Frontal cortex (tissue), 4 donors: ENCODE measurements at places on chromosomes 11 and 22. TPM values are rescaled to one million over a fixed set of nuclear protein-coding genes. Genes with fewer than 3 reads are reported as not detected.

DNA sequence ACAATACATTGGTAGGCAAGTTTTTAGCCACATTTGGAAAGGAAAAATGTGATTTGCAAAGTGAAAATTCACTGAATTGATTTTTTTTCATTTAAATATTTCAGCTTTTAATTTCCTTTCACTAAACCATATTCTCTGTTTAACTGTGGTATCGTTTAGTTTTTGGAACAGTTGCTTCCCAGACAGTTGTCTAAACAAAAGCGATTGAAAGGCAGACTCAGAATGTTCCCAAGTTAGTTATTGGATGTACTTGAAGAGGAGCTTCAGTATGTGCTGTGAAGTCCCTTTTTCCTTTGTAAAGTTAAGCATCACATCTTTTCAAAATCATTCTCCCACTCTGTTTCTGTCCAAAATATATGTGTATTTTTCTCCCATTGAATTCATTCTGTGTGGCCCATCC, 623.4 kb upstream of the LUZP2 start:
- DNase-seq = no peak

GRCh38 chr11:101129203-101129943, at the start of gene PGR:
Gene PGR, minus strand, starts transcription at chr11:101129813. Its CDS starts 743 bp downstream, at chr11:101129070.
- DNase-seq = peak; percentile 15

GRCh38 chr22:39706376-39707140, 136.0 kb downstream of the CACNA1I start:
- DNase-seq = no peak

- DNase-seq = no peak
Measured at GRCh38 chr11:29280452-29280851, 736.4 kb downstream of the KCNA4 start.

DNA sequence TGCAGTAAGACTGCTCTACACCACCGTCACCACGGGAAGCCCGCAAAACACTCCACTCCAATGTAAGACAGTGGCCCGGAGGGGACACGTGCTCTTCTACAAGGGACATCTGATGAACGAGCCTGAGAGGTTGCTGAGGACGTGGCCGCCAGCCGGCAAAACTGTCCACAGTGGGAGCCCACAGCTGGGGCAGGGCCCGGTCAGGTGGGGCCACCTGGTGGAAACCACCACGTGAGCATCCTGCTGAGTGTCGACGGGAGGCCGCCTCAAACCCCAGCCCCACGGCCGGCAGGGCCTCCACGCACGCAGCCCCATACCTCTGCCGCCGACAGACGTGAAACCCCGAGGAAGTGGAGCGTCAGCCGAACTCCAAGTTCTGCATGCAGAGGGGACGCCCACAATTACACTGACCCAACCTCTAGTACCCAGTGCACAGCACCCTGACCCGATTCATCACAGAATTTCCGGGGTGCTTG, 42.6 kb downstream of the BRD1 start:
- DNase-seq = no peak

DNA sequence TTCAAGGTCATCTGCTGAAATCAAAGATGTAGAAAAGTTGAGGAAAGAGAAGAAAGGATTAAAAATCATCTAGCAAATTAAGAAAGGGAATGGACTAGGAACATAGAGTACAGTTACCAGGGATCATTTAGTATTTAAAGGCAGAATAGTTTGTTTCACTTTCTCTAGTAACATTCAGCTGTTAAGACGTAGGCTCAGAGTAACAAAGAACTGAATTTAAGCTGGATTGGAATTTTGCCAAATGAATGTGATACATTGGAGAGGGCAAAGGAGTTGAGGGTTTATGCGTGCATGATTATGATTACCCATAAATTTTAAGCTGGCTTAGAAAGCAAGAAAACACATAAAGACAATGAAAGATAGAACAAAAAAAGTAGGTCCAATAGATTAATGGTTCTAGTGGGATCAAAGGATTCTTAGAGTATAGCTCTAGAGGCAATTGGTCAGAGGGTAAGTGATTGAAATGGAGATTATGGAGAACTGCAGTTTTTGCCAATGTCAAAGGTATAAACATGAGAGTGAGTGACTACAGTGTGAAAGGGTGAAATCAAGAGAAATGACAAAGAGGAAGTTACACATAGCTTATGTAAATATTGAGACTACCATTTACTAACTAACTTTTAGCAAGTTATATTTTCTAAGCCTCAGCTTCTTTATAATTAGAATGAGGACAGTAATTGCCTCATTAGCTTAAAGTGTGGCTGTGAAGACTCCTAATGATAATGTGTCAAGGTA, 190.0 kb downstream of the GRIA4 start:
- no peak for DNase-seq

DNA sequence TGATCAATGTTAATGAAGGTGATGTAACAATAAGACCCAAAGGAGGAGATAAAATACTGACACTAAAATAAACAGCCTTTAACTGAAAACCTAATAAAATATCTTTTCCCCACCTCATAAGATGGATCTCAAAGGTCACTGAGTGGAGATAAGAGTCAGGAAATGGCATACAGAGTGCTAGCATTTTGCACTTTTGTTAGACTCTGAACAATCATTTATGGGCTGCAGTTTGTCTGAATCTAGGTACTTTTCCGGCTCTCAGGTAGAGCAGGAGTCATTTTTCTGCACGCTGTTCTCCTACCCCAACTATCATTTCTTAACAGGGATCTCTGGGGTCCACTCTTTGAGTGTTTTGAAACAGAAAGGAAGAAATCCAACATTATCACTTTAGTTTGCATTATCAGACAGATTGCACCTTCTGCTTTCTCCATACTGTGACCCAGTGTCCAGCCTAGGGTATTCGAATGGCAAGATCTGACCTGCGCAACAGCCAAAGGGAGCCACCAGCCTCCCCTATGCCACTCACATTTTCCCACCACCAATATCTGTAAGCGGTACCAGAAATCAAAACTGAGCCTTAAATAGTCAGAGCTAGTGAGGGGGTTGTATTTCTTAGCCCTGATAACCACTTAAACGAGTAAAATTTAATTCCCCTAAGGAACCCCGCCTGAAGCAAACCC, 863 bp downstream of the SIAE start:
- no peak for DNase-seq

- no peak for DNase-seq
Measured at GRCh38 chr22:50548921-50549790, 3.5 kb downstream of the KLHDC7B start.

DNA sequence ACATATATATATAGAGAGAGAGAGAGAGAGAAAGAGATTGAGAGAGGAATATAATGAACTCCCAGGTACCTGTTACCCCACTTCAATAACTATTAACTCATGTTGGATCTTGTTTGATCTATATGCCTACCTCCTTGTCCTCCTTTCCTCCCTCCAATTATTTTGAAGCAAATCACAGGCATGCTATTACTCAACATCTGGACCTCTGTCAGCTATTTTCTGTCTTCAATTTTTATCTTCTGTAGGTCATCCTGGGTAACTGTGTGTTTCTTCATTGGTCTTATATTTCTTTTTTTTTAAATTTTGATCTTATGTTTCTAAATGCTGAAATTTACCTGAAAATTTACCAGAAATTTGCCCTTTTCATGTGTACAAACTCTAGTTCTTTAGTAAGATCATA, 24.8 kb downstream of the UVRAG start:
- no peak for DNase-seq

- no peak for DNase-seq
Measured at GRCh38 chr11:298406-299065, 790 bp downstream of the IFITM5 start.

DNA sequence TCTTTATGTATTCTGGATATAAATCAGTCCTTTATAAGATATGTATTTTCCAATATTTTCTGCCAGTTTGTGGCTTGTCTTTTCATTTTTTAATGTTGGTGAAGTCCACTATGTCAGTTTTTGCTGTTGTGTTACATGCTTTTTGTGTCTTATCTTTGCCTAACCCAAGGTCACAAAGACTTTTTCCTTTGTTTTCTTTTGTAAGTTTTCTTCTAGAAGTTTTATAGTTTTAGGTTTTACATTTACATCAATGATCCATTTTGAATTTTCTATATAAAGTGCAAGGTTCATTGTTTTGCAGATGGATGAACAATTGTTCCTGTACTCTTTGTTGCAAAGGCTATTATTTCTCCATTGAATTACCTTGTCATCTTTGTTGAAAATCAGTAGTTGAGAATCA, 69.3 kb downstream of the UVRAG start:
- no peak for DNase-seq

DNA sequence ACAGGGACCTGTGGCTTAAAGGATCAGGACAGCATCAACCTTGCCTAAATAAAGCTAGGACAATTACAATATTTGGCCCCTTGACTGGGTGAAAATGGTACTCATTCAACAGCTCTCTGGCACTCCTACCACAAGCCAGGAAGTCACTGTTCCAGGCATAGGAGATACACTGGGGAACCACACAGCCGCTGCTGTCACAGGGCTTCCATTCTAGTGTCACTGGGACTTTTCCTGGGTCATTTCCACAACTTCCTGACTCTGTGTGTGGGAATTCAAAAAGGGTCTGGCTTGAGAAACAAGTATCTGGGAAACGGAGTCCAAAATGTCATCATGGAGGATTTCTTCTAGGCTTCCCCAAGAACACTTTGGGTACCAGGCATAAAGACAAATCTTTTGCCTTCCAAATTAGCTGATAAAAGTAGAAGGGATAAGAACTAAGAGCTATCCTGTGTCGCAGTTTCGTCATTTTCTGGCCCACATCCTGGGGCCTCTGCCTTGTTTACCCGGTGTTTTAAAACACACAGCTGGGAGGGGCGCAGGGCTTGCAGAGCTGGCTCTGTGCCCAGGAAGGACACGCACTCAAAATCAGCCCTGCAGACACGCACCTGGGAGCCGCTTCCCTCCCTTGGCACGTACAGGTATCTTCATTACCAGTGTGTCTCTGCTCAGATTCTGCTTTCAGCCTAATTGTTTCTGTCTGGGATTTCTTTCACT, 38.0 kb downstream of the TMEM45B start:
- DNase-seq = no peak

DNA sequence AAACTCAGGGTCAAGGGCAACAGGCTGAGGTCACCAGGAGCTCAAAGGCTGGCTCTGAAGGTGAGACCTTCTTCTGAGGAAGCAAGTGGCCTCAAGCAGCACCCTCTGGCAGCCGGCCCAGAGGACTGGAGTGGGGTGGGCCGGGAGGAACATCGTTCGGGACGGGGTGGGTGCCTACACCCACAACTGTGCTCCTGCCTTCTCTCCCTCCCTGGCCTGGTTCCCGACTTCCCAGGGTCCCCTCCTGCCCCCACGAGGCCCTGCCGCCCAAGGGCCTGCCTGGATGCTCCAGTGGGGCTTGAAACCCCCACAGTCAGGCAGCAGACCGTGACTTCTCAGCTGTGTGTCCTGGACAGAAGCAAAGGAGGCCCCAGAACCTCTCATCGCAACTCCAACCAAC, 195.7 kb downstream of the IGLL1 start:
- no peak for DNase-seq

DNA sequence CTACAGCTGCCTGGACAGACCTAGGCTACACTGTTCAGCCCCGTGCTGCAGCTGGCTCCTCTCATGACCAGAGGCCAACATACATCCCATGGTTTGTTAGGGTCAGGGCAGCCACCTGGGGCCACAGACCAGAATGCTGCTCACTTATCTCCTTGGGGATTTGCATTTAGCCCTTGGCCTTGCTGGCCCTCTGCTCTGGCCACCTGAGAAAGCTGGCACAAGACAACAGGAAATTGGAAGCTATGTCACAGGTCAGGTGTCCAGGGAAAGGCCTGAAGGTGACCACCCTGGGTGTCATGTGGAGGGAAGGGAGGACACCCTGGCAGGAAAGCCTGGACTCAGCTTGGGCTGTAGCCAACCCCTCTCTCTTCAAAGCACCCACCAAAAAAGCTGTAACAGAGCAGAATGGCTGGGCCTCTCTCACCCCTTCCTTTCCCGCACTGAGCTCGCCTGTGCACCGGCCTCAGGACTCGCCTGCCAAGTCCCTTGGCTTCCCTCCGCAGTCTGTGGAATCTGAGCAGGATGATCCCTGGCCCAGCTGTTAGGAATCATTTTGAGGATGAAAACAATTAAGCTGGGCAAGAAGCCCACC, 86.3 kb downstream of the SNX19 start:
- DNase-seq = no peak

DNA sequence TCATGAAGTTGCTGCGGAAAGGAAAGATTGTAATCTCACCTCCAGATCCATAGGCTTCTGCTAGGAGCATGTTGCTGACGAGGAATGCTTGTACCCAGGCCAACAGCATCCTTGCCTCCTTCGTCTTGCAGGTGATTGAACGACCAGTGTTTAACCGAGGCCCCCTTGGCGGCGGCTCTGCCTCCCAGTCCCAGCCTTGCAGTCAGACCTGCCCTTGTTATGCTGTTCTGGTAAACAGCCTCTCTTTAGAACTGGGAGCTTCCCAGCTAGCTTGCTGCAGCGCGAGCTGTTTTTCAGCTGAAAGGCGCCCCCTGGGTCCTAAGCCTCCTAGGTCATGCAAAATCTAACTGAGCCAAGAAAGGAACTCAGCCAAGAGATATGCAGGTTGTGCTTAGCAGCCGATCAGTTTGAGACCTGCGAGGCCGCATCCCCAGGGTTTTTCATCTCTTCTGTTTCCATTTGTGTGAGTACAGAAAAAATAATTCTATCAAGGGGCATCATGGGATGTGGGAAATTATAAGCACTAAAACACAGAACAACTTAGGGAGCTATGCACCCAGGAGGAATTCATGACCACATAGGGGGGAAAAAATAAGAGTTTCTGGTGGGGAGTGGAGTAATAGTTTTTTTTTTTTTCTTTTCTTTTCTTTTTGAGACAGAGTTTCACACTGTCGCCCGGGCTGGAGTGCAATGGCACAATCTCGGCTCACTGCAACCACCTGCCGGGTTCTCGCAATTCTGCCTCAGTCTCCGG, at the start of gene PIK3IP1:
PIK3IP1 (minus strand) TSS at position 253 of the 754 bp plus-strand sequence; CDS start at position 109, 144 bp downstream.
- DNase-seq = peak; percentile 78

GRCh38 chr11:61297341-61297740, 2.2 kb upstream of the VWCE start:
- DNase-seq = no peak

DNA sequence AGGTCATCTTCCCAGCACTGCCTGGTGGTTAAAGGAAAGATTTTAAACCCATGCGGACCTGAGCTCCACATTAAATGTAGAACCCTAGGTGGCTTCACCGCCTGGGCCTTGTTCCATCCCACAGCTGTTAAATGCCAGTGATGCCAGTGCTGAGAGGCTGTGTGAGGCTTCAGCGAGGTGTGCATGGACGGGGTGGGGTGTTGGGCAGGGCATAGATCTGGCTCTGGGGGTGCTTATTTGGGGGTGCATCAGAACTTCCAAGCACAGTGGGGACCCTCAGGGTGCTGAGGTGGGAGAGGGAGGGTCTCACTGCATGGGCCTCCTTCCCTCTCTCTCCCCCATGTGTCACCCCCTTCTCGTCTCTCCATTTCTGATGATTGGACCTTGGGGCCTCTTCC, 90.1 kb upstream of the B3GAT1 start:
- DNase-seq = no peak

Gene OLFML1
- total RNA-seq = 1.6 TPM

Gene CPT1B
- total RNA-seq = 5.7 TPM

Gene JOSD1
- total RNA-seq = 54.6 TPM

Gene DDX25
- total RNA-seq = 18.8 TPM

Gene NEFH
- total RNA-seq = 0.41 TPM

Gene CHST1
- total RNA-seq = 10.6 TPM

Gene HSCB
- total RNA-seq = 6.9 TPM
